ENCODE measurements at places on chromosomes 3 and 15.

DNA sequence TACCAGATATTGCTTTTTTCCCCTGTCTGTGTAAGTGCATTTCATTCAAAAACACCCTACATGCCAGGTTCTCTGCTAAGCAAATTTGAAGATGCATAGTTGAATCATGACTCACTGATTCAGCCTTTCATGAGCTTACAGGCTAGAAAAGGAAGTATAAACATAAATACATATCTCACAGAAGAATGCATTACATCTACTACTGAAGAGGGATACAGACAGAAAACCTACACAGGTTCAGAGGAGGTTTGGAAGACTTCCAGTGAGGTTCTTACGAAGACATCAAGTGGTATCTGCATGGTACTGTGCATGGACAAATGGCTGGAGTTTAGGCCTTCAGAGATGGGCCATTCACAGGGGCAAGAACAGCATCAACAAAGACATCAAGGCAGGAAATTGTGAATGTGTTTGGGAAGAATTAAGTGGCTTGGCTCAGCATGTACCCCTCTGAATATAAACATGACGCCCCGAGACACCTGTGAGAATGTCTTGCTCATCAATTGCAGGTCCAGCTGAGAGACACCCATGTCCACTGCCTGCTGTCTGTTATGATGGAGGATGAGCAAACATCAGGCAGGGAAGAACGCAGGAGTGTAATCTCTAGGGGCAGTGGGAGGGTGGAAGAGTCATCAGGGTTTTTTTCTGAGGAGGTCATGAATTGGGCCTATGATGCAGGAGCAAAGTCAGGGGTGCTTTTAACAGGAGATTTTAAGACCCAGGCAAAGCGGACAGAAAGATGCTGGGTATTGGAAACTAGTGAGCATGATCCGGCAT is 105.1 kb upstream of the GALNT15 start:
- no peak for DNase-seq

- DNase-seq: no peak
Observed at GRCh38 chr3:43913036-43913948, 222.6 kb downstream of the ABHD5 start.

DNA sequence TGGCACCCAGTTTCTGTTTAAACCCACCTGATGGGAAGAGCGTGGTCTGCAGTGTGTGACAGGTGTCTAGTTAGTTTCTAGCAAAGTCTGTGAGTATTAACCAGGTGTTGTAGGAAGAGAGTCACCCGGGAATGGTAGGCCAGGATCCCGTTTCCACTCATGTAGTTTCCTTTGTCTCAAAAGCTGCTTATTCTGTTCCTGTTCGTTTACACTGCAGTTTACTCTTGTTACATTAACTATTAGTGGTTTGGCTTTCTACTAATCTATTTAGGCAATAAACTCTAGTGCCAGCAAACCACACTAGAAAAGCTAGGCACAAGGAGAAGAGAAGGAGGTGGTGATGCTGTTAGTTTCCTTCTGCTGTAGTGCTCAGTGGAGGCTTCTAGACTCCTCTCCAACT is 32.7 kb downstream of the WDR76 start:
- no peak for DNase-seq

DNA sequence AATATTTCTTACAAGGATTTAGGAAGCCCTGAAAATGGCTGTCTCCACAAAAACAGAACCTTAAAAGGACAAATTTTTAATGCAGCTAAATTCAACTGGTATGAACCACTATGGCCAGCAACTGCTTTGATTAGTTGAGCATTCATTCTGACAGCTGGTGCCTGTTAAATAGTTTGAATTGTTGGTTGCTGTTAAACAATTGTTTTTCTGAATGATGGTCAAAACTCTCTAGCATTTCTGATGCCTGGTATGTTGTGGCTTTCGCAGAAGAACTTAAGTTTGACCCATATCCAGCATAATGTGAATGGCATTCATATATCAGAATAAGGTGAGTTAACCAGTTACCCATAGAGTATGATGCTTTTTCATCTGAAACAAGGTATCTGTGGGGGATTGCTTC is 138.4 kb downstream of the MEIS2 start:
- DNase-seq: no peak

DNA sequence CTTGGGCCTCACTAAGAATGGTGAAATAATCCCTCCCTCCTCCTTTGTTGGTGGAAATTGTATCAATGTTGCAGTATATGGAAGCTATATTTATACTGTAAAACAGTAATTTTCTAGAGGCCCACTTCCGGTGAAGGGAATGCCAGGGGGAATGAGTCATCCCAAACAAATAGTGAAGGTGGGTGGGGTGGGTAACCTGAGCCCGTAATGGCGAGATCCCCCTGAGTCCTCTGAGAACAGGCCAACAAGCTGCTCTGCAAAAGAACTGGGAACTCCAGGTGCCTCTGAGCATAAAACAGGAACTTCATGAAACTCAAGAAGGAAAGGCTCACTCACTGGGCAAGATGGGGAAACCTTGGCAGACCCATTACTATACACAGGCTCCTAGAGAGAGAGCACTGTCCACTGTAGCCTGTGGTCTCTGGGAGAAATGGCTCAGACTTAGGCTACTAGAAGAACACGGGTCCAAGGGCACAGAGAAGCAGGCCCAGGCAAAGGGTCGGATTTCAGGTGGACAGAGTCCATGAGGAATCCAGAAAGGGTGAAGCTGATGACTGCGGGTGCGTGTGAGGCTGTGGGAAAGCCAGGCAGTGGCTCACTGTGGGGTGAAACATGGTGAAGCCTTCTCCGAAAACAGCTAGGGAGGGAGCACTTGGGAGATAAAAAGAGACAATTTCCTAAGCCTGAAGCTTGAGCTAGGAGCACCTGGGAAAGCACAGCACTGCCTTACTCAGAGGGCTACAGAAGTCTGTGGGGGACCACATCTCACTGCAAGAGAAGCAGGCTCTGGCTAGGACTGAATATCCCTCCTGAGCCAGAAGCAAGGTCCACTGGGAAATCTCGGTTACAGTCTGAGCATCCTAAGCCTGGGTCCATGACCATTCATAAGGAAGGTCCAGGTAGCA is 19.8 kb downstream of the LARP6 start:
- no peak for DNase-seq

- no peak for DNase-seq
Observed at GRCh38 chr3:42552830-42553229, 28.9 kb downstream of the SEC22C start.

DNA sequence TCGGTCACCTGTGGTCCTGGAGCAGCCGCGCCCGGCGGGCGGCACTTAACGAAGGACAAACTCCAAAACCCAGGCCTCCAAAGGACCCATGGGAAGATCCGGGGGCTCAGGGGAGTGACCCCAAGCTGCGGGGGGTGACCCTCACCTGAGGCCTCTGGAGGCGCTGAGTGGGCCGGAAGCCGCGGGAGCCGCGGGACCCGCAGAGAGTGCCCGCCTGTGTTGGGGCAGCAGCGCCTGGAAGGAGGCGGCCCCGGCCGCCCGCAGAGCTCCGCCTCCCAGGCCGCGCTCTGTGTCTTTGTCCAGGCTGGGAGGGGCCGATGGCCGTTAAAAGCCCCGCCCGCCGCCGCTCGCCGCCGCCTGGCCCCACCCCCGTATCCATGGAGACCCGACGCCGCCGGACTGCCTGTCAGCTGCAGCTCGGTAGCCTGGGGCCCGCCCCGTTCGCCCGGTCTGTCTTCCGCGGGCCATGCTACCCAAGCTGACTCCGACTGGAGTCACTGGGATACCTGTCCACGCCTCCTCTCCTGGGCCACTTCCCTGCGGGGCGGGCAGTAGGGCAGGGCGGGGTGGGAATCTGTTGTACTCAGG is 15.3 kb upstream of the FANCD2 start:
- DNase-seq: peak; percentile 67

GRCh38 chr3:72191209-72191960 is 406.4 kb upstream of the PROK2 start:
- no peak for DNase-seq

GRCh38 chr15:85494048-85494777 is 113.8 kb downstream of the AKAP13 start:
- no peak for DNase-seq

DNA sequence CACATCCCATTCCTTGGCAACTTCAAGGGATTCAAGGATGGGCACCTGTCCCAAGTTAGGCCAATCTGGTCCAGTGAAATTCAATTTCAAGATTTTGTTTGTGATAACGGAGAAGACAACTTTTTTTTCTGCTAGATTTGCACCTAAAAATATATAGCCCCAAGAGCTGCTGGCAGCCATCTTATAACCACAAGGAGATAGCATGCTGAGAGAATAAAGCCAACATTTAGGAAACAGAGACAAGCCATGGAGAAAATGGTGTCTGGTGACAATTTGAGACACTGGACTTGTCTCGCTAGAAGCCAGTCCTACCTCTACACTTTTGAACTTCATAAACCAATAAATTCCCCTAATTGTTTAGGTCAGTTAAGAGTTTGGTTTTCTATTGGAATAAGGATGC is 5.4 kb downstream of the PARL start:
- DNase-seq: no peak

DNA sequence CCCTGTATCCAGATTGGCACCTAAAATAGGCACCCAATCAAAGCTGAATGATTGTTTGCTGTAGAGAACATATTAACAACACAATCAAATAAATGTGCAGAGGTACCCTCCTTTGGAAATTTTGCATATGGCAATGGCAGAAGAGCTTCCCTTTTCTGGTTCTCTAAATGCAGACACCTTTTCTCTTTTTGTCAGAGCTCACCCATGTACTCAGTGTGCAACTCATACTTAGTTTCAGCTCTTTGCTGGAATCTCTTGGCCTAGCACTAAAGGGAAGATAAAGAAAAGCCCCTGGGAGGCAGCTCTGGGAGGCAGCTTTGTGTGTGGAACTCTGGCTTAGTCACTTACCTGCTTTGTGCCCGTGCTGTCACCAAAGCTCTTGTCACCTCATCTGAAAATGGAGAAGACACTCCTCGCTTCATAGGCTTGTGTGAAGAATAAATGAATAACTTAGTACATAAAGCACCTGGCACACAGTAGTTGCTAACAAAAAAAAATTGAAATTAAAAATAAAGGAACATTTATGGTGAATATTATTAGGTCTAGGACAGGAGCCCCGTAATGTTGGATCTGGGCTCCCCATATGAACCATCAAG is 28.8 kb downstream of the ST6GAL1 start:
- DNase-seq: no peak

DNA sequence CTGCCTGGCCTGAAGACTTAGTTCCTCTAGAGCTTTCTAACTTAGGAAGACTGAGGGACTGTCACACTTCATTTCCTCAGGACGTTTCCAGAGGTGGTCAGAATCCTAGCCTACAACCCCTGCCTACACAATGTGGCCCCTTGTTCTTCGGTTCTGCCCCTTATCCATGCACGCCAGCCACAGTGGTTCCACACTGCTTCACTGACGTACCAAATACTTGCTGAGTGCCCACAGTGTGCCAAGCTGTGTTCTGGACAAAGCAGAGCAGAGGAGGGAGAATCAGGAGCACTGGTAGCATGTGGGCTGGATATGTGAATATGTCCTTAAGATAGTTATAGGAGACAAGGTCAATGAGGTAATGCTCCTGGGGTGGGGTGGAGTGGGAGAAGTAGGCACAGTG is 70.5 kb upstream of the SAMMSON start:
- DNase-seq: no peak

GRCh38 chr15:79942741-79943481 is 28.1 kb downstream of the BCL2A1 start:
- no peak for DNase-seq

GRCh38 chr3:41682996-41683395 is 278.9 kb downstream of the ULK4 start:
- DNase-seq: no peak

- no peak for DNase-seq
Observed at GRCh38 chr3:8776406-8776805, 7.0 kb upstream of the OXTR start.

GRCh38 chr3:54822206-54822605 is 105.7 kb downstream of the LRTM1 start:
- no peak for DNase-seq

GRCh38 chr15:40843261-40843884 is 475 bp upstream of the SPINT1 start:
- no peak for DNase-seq

DNA sequence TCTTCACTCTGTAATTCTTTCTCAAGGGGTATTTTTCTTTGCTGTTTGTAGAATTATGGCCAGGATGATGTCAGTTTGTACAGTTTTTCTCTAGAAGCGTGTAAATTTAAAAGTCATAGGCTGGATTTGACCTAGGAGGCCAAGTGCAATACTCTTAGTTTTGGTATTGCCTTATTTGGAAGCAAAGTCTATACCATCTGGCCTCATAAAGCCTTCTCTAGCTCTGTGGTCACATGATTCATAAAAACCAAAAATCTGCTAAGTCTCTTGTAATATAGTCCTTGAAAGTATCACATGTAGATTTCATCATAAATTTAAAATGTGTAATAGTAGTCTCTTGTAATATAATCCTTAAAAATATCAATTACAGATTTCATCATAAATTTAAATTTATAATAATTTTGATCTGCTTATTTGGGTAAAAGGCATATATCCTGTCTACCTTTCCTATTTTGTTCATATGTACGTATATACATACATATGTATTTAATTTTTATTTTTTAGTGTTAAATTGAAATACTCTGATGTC is 25.6 kb downstream of the TEX9 start:
- DNase-seq: no peak

GRCh38 chr15:48645558-48646330 is at the start of gene FBN1:
FBN1 (minus strand) TSS chr15:48645709; CDS start chr15:48644769, 940 bp downstream.
- no peak for DNase-seq

DNA sequence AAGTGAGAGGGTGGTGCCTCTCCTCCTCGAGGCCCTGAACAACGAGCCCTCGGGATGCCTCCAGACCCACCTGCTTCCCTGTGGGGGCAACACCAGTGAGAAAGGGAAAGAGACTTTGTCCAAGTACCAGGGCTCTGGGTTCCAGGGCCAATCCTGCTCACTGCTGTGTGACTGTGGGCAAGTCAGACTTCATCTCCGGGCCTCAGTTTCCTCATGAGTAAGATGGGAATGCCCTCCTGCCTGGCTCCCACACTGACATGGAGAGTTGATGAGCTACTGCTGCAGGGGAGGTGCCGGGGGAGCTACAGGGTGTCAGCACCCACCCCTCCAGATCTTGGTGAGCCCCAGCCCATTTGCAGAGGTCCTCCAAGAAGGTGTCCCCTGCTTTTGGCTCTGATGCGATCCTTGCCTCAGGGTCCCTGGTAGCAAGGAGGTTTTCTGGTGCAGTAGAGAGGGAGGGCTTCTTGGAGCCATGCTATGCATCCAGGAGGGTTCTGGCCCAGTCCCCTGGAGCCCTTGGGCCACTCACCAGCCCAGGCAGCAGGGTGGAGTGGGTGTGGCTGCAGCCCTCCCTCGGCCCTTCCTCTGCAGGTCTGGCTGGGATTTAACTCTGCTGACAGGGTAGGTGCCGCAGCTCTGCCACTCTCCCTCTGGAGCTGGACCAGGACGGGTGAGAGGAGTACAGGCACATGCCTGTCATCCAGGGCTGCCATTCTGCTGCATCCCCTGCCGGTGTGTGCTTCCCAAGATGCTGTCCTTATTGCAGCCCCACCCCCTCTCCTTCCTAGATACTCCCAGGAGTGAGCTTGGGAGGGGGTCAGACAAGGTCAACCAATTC is 26.9 kb downstream of the LOXL1 start:
- DNase-seq: no peak

All from activated T-helper 1 cell treated with anti-CD3 and anti-CD28 coated beads, Interleukin-2, amount 50 U/mL, for 16 hours (primary cell).